ENCODE measurements at places on chromosomes 12 and 14.

GRCh38 chr12:124588018-124588634 lies 20.7 kb upstream of the NCOR2 start:
- DNase-seq: no peak

- no peak for DNase-seq
Measured at GRCh38 chr14:52852810-52853521, 61.6 kb upstream of the GNPNAT1 start.

DNA sequence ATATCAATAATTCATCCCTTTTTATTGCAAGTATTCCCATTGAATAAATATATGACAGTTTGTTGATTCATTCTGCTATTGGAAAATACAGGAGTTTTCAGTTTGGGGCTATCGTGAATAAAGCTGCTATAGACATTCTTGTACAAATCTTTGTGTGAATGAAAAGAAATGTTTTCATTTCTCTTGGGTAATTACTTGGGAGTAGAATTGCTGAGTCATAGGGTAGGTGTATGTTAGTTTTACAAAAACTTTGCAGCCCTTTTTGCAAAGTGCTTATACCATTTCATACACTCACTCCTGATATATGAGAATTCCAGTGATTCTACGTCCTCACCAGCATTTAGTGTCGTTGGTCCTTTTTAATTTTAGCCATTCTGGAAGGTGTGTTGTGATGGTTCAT lies 6.9 kb upstream of the PTCSC3 start:
- DNase-seq: no peak

DNA sequence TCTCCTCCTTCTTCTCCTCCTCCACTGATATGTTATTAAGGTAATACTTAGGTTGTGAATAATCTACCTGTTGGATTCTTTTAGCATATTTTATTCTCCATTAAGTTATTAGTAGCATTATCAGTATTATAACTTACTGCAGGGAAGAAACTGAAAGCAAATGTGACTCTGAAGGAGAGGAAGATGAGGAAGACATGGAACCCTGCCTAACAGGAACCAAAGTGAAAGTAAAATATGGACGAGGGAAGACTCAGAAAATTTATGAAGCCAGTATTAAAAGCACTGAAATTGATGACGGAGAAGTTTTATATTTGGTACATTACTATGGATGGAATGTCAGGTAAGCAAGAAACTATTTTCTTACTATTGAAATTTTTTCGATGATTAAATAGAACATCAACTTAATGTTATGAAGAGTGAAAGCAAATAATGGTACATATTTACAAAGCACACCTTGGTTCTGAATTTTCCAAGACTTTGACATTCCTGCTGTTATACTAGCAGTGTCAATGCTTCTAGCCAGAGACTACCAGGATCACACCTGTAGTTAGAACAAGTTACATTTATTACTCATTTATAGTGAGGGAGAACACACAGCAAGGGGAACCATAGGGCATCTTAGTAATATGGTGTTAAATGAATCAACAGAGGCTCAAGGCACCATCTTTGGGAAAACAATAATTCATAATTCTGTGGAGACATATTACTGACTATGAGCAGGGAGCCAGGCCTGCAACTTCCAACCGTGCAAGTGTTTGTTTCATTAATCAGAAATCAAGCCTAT lies 42.0 kb upstream of the TOMM20L start:
- no peak for DNase-seq

- DNase-seq: no peak
Measured at GRCh38 chr14:32802295-32802694, 136.4 kb upstream of the NPAS3 start.

DNA sequence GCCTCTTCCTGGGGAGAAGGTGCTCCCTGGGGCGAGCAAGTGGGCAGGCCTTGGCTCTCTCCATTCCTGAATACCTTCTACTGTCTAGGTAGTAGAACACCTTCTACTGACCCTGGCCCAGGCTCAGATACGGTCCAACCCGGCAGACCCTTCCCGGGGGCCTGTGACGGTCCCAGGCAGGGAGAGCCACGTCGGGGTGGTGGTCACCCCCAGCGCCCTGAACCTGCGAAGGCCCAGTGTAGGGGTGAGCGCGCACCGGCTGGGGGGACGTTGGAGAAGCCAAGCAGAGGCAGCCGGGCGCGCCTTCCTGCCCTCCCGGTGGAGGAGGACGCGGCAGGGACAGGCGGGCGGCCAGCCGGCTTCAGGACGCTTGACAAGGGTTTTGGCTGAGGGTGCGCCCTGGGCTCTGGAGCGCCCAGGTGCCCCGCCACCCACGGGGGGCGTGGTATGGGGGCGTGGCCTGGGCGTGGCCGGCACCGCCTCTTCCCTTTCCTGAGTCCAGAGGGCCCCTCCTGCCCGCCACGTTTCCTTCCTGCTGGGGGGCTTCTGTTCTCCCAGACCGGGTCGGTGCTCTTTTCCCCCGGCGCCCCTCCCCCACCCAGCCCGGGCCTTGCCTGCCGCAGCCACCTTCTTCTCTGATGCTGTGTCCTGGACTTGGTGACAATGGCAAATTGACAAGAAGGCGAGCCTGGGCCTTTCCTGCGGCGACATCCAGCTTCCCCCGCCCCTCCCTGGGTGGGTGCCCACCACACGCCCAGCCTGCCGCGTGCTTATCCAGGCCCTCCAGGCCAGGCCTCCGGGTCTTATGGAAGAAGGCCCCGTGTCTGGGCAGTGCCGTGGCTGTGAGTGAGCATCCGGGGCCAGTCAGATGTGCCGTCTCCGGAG lies 24.5 kb upstream of the PPP1R13B start:
- DNase-seq: no peak

DNA sequence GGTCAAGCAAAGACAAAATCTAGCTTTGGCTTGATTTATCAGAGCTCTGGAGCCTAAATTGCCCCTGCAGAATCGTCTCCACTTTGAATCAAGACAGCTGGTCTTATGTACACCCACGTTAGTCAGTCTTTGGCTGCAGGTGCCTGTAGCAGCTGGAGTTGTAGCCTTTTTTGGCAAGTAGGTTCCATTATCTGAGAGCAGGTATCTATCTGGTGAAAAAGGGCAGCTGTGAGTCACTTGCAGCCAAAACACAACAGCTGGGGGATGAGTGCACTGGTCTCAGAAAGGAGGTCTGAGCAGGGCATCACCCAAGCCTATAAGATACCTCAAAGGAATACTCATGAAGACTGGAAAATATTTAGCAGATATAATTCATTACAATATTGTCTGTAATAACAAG lies 43.6 kb upstream of the KCNH5 start:
- DNase-seq: no peak

GRCh38 chr14:64914237-64915028 lies at the start of gene CHURC1:
CHURC1 (plus strand) TSS chr14:64914455; CDS start chr14:64914496, 41 bp downstream.
- peak; percentile 95 for DNase-seq

GRCh38 chr12:62146318-62146717 lies 113.9 kb upstream of the USP15 start:
- no peak for DNase-seq

GRCh38 chr12:102167821-102168604 lies 29.6 kb downstream of the PMCH start:
- no peak for DNase-seq

GRCh38 chr14:23864861-23865260 lies 88.7 kb upstream of the DHRS4 start:
- DNase-seq: no peak

- DNase-seq: no peak
Measured at GRCh38 chr12:29226616-29227015, 77.5 kb downstream of the FAR2 start.

GRCh38 chr12:93569301-93569655 lies 3.2 kb upstream of the SOCS2 start:
- no peak for DNase-seq

DNA sequence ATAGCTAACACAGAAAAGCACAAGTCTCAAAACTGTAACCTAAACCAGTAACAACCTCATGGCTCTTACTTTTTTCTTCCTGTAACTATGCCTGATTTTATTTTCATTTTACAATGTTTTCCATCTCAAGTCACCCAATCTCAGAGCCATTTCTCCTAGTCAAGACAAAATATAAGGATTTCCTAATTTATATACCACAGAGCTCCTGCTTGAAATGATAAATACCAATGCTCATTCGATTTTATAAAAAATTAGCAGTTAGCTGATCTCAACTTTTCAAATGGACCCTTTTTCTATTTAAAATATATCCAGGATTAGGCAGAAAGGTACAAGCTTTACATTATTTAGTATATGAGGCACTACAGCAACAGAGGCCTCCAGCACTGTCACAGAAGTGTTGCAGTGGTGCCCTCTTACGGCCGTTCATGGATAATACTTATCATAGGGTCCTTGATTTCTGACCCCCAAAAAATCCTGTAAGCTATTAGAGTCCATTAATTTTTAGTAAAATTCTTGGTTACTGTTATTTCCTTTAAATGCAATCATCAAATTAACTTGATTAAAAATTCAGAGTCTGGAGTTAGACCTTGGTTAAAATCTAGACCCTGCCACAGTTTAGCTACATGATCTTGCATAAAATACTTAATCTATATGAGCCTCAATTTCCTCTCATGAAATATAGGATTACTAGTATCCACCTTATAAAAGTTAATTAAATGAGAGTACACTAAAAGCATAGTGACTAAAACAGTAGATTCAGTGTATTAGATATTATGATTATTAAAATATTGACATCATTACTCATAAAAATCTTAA lies 68.3 kb downstream of the SEC23A start:
- DNase-seq: no peak

- DNase-seq: no peak
Measured at GRCh38 chr12:16148938-16149337, 128.5 kb downstream of the SLC15A5 start.

- DNase-seq: no peak
Measured at GRCh38 chr12:112891093-112892024, 15.4 kb upstream of the OAS1 start.

DNA sequence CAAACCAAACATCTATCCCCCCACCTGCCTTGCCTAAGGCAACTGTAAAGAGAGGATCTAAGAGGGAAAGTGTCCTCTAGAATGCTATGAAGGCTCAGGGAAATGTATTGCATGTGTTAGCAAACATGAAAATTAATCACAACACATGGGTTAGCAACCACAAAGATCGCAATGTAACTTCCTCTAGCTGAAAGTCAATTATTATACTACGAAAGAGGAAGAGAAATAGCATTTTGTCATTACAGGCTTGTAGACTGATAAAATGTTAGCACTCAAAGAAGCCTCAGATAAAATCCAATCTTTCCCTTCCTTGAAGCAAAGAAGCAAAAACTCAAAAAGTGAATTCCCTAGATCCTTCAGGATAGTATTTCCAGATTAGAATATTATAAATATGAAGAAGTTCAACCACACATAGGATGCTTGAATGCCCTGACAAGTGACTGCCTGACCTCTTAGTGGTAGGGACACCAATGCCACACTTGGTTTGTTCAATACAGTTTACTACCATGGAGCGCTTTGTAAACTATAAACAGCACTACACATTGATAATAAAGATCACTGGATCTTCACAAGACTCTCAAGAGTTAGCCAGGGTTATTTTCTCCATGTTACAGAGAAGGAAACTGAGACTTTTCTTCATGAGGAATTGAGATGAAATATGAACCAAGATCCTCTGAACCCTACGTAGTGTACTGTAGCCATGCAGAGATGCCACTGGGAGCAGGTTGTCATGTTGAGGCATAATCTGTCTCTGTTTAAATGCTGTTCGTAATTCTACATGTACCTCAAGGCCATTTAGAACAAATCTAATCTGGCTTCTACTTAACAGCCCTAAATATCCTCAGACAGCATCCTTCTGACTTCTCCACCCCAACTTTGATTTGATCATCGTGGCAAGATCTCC lies 100.7 kb downstream of the ITPR2 start:
- no peak for DNase-seq

- no peak for DNase-seq
Measured at GRCh38 chr12:112901271-112901670, 5.5 kb upstream of the OAS1 start.

DNA sequence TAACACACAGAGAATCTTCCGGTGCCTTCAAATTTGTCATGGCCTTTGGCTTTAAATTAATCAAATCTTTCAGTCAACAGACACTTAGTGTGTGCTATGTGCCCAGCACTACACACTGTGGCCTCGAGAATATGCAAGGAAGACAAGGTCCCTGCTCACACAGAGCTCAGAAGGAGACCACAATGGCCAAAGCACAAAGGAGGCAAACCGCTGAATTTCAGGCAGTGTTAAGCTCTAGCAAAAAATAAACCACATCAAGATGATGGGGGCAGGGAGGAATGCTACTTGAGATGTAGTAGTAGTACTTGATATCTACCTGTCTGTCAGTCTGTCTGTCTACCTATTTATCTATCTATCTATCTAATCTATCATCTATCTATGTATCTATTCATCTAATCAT lies 227.9 kb downstream of the TMEM132D start:
- DNase-seq: no peak

GRCh38 chr14:88170333-88170732 lies 152.7 kb downstream of the KCNK10 start:
- no peak for DNase-seq

- no peak for DNase-seq
Measured at GRCh38 chr12:16587514-16587913, 18.4 kb downstream of the LMO3 start.

DNA sequence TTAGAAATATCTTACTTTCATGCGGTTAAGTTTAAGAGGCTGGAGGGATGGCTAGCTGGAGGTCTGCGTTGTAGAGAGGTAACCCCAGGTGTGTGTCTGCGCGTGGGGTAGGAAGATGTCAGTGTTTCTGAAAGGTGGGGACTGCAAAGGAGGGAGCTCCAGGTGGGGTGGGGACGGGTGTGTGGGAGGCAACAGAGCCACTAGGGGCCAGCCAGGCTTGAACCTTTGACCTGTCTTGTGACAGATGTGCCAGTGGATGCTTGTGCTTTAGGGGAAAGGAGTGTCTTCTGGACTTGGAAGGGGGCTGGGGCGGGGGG lies 841 bp downstream of the GLI1 start:
- no peak for DNase-seq

DNA sequence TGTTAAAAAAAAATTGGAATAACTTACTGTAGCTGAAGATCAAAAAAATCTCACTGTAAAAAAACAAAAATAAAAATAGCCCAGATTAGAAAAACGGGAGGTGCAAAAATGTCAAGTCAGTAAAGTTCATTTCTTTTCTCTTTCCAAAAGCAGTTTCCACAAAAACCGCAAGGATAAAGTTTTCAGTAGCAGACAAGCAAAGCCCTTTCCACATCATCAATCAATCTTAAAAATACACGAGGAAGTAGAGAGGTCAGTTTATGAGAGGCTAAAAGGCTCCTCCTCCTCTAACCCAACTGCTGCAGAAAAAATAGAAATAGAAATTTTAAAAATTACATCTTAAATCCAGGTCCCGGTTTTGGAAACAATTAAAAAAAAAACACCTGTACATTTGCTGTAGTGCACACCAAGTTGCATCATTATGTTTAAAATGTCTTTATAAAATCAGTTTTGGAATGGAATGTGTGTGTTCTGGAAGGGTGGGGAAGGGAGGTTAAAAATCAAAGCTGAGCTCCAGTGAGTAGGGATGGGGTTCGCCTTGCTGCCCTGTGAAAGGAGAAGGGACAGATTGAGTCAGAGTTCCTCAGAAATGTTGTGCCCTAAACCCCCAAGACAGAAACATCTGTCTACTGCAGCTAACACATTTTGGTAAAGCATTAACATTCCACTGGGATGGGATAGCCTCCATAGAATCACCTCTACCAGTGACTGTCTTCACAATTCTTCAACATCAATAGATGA lies 5.8 kb downstream of the HNRNPC start:
- no peak for DNase-seq

GRCh38 chr12:15982071-15982470 lies 70.9 kb downstream of the DERA start:
- DNase-seq: no peak
